ENCODE measurements at places on chromosomes 11 and 22.

DNA sequence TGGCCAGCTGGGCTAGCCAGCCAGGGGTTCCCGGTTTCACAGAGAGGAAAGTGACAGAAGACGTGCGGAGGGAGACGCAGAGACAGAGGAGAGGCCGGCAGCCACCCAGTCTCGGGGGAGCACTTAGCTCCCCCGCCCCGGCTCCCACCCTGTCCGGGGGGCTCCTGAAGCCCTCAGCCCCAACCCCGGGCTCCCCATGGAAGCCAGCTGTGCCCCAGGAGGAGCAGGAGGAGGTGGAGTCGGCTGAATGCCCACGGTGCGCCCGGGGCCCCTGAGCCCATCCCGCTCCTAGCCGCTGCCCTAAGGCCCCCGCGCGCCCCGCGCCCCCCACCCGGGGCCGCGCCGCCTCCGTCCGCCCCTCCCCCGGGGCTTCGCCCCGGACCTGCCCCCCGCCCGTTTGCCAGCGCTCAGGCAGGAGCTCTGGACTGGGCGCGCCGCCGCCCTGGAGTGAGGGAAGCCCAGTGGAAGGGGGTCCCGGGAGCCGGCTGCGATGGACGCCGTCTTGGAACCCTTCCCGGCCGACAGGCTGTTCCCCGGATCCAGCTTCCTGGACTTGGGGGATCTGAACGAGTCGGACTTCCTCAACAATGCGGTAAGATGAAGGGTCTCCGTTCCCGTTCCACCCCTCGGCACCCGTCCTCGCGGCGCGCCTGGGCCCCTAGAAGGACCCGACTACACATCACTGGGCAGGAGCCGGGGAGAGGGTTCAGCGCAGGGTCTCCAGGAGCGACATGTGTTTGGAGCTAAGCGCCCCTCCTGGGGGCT is at the start of gene CREB3L1:
CREB3L1 (plus strand) TSS at position 41 of the 765 bp plus-strand sequence; CDS start at position 491, 450 bp downstream.
- DNase-seq: no peak

DNA sequence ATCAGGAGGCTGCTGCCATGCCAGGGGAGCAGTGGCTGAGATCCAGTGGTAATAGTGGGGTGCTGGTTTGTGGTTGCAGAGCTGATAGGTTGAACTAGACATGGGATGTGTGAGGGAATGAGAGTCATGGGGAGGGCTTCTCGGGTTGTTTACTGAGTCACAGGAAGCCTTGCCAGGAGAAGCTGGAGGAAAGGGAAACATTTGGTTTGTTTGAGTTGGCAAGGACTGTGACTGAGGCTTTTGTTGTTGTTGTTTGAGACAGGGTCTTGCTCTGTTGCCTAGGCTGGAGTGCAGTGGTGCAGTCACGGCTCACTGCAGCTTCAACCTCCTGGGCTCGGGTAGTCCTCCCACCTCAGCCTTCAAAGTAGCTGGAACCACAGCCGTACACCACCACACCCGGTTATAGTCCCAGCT is 49.3 kb downstream of the CABIN1 start:
- DNase-seq: no peak

DNA sequence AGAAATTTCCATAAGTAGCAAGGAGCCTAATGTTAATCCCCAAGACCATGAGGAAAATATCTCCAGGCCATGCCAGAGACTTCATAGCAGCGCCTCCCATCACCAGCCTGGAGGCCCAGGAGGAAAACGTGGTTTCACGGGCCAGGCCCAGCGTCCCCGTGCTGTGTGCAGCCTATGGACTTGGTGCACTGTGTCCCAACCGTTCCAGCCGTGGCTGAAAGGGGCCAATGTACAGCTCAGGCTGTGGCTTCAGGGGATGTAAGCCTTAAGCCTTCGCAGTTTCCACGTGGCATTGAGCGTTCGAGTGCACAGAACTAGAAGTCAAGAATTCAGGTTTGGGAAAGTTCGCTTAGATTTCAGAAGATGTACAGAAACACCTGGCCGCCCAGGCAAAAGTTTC is 510.7 kb downstream of the CNTN5 start:
- no peak for DNase-seq

GRCh38 chr22:39959640-39960447 is at the start of gene TMA7B:
Gene TMA7B (plus strand): TSS chr22:39960397. CDS start chr22:39964375, 3,978 bp downstream.
- peak; percentile 2 for DNase-seq

GRCh38 chr11:46664612-46665011 is 35.8 kb downstream of the ARHGAP1 start:
- no peak for DNase-seq

- peak; percentile 17 for DNase-seq
Observed at GRCh38 chr11:115168229-115168671, 336.0 kb downstream of the CADM1 start.

DNA sequence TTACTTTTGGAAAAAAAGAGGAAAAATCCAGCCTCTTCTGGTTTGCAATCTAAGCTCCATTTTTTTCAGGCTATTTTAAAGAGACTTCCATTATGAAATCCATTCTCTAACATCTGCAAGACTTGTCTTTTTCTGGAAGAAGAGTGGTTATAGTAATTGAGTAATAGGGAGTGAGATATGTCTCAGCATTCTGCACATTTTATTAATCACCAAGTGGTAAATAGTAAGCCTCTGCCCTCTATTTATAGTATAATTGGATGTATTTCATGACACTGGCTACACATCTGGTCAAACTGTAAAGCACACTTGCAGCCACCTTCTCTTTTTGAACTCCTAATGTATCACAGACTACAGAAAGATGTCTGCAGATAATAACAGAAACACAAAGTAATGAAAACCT is 391.1 kb downstream of the ETS1 start:
- no peak for DNase-seq

DNA sequence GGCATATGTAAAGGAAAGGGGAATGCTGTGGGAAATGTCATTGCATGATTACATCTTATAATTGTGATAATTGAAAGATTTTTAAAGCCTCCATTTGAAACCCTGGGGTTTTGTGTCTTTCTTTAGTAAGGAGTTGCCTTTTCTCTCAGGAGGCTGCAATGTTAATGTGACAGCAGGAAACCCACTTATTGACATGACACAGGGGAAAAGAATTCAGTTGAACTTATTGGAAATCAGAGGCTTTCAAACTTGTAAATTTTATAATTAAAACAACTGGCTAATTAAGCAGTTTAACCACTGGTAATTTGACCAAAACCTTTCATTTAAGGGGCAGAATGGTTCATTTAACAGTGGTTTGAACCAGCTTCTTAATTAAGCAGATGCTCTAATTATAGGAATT is 31.2 kb downstream of the MRPL48 start:
- DNase-seq: no peak

DNA sequence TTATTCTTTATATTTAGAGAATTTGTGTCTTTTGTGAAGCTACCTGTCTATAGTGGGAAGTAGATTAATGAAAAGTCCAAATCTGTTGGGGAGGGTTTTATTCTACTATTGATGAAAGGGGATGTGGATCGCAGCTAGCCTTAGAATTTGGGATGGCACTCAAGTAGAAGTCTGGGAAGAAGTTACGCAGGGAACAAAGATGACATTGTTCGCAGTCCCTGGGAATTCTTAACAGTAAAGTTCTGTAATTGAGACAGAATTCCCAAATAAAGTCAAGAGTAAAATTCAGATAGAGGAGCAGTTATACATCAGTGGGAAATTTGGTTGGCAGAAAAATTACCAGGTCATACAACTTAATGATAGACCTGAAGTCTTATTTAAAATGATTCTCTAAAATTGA is 64.1 kb downstream of the ATM start:
- DNase-seq: no peak

DNA sequence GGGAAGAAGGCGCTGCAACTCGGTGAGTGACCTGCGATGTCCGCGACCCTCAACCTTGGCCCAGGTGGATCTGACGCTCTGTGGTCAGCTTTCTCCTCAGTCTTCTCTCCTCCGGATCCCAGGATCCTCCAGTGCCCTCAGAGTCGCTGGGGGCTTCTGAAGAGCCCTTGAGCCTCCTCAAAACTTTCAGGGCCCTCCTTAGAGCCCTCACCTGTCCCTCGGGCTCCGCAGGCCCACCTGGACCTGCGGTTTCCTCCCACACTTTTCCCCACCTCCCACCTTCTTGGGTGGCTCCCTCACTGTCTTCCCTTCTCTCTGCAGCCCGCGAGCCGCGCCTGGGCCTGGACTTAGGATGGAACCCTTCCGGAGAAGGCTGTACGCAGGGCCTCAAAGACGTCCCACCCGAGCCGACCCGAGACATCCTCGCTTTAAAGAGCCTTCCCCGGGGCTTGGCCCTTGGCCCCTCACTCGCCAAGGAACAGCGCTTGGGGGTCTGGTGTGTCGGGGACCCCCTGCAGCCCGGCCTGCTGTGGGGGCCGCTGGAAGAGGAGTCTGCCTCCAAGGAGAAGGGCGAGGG is 335 bp downstream of the ZNF408 start:
- DNase-seq: no peak

DNA sequence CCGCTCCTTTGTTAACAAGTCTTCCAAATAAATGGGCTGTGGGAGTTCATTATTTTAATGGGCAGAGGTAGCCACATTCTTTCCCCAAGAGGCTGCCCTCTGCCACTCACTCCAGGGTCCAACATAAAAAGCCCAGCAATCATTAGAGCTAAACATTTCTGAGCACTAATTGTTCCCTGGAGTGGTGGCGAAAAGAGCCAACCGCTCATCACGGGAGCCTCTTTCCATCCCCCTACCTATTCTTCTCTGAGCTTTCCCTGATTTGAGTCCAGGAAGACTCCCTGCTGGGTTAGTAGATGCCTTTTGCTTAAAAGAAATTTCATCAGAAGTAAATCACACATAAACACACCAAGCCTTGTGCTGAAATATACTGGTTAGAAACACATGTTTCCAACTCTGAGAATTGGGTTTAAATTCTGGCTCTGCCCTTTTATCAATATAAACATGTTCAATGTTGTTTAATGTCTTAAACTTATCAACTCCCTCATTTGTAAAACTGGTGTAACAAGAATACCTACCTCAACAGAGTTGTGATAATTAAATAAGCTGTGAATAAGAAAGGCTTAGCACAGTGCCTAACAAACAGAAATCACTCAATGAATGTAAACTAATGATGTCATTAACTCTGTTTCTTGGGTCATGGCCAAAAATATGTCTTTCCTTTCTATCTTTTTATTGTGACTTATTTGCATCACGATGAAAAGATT is at the start of gene OR5A2:
OR5A2 (minus strand) TSS at position 53 of the 707 bp plus-strand sequence. CDS start 3,460 bp downstream, outside the sequence.
- DNase-seq: no peak

DNA sequence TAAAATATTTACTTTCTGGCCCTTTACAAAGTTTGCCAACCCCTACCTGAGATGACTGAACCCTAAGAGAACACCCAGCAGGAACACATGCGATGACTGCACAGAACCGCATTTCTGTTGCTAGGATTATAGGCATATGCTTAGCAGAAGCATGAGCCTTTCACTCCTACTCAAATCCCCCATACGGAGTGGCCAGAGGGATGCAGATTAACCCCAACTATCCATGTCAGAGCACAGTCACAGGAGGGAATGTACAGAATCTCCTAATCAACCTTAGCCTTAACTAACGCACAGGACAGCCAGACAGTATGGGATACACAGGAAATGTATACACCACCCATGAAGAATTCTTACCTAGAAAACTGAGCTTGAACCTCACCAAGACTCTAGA is 6.2 kb downstream of the HPS4 start:
- no peak for DNase-seq

DNA sequence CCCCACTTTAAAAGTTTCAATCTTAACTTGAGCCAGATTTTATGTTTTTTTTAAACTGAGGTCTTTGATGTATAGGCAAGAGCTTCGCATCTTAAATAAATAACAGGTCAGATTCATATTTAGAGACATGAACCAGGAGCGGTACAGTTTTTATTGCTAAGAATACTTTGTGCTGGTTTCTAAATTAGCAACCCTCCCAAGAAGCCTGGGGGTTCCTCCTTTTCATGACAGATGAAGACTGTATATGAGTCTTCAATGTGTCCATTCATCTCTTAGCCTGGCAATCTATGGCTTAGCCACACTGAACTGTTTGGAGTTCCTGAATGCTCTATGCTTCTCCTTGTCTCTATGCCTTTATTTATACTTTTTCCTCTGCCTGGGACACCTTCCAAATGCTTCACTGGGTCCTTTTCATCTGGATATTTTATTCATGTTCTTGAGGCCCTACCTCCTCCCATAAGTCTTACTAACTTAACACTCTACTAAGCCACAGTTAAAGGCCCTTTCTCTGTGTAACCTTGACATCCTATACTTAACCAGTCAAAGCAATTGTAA is 338.6 kb downstream of the INSC start:
- DNase-seq: no peak

DNA sequence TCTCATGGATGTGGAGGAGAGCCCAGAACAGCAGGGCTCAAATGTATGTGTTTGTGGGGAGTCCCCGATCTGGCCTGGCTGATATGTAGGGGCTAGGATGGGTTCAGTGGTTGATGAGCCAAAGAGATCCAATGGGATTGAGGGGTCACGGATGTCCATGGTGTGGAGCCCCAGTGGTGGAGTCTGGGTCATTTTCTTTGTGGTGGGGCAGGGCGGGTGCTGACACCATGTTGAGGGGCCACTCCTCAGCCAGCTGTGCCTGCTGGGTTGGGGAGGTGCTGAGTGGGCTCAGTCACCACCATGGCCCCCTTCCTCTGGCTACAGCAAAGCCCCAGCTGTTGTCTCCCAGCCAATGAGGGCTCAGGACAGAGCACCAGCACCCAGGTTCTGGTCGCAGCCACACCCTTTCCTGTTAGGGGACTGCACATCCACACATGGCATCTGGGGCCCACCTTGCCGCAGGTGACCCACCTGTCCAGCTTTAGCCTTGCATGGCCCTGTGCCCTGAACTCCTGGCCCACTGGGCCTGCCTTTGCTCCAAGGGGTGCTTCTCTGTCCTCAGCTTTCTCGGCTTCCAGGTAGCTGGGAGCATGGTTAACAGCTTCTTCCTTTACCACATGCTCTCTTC is 3.2 kb upstream of the GNAZ start:
- no peak for DNase-seq

DNA sequence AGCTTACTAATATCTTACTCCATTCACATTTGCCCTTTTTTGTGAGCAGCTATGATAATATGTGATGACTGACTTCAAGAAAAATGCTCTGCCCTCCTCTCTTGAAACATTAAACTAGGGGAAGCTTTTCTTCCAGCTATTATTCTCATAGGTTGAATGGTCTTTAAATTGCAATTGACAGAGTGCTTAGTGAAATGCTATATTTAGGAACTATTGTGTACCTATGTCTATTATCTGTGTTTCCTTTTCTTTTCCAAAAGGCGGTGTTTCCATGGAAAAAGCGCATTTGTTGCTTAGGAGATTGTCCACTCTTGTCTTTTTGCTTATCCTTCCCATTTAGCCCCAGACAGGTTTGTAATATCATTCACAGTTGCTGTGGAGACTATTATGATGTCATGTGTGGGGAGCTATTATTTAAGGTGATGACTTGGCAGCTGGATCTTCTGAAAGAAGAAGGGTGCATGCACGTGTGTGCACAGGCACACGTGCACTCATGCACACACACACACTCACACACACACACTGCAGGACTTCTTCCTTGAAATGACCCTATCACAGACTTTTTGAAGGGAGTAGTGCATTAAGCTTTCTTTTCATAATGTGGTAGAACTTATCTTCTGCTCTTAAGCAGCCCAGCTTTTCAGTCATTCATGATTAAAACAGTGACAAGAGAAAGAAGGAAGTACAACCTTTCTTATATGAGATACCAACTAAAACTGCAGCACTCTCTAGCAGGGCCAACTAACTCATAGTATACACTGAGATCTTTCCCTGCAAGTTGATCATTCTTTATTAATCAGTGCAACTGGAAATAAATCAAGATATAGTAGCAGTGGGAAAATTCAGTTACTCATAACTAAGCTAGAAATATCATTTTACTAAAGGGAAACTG is 340.8 kb upstream of the MTNR1B start:
- DNase-seq: no peak
